Activated T-helper 2 cell treated with anti-CD3 and anti-CD28 coated beads, Interferon-gamma antibody, Interleukin-2, Interleukin-4, amounts not matched to agents 10 μg/mL and 5 μg/mL and 100 μg/mL, durations not matched to agents 14 hours and 24 hours and 36 hours (primary cell): ENCODE measurements at places on chromosomes 5 and 9. TPM values are rescaled to one million over a fixed set of nuclear protein-coding genes. Genes with fewer than 3 reads are reported as not detected.

DNA sequence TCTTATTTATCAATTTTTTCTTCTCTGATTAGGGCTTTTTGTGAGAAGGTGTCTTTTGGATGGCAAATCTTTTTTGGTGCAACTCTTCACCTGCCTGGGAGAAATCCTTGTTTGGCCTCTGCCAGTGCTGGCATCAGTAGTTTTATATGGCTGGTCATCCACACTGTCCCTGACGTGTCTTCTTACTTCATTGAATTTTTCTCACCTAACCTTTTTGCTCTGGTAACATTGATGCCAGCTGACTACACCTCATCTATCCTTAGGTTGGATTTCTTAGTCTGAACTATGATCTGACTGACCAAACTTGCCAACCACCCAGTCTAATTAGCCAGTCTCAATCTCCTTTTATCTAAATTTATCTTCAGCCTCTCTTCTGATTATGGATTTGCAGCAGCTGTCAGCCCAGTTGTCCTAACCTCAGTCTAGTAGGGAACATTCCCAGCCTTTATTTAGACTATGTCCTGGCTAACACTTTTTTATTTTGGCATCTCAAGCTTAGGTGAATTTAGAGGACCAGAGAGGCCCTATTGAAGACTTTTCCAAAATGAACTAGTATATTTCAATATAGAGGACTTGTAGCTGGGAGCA lies 10.6 kb upstream of the TMEM38B start:
- H3K27me3 ChIP-seq = peaks cover 15% of the 10 kb centered on the region
- H3K27ac ChIP-seq = no peak overlapping the region
- no peaks in the 10 kb centered on the region for H3K4me1 ChIP-seq
- no peak overlapping the region for H3K4me3 ChIP-seq
- H3K36me3 ChIP-seq = no peaks in the 10 kb centered on the region

Gene RAB24
- total RNA-seq = 17.7 and 19.0 TPM in 2 replicates

GRCh38 chr9:136534366-136534765 lies 11.5 kb downstream of the NOTCH1 start:
- H3K27ac ChIP-seq = peak overlapping the region; percentile 90
- H3K4me1 ChIP-seq = peaks cover 34% of the 10 kb centered on the region
- DNase-seq = no peak
- H3K27me3 ChIP-seq = no peaks in the 10 kb centered on the region

DNA sequence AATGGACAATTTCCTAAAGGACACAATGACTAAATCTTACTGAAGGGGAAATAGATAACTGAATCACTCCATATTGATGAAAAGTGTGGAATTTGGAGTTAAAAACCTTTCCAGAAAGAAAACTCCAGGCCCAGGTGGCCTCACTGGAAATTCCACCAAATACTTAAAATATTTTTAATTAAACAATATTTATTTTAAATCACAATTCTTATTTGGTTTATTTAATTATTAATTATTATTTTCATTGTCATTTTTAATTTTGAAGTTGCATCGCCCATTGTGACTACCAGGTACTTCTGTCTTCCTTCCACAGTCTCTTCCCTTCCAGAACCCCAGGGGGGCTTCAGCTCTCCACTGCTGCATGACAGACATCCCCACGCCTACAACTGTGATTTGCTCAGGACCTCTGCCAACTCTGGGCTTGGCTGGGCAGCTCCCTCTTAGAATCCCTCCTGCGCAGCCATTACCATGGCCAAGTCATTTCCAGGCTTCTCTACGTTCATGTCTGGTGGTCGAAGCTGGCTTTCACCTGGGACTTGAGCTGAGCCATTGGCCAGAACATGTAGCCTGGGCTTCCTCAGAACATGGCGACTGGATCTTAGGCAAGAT lies 16.4 kb upstream of the GADD45G start:
- no peaks in the 10 kb centered on the region for H3K36me3 ChIP-seq
- H3K4me1 ChIP-seq = peaks cover 1% of the 10 kb centered on the region
- H3K27me3 ChIP-seq = peaks cover 63% of the 10 kb centered on the region
- H3K4me3 ChIP-seq = no peak overlapping the region
- no peak overlapping the region for H3K27ac ChIP-seq

Gene FUT7
- 0.21 TPM in 1 of 2 replicates, not detected in the other for total RNA-seq

DNA sequence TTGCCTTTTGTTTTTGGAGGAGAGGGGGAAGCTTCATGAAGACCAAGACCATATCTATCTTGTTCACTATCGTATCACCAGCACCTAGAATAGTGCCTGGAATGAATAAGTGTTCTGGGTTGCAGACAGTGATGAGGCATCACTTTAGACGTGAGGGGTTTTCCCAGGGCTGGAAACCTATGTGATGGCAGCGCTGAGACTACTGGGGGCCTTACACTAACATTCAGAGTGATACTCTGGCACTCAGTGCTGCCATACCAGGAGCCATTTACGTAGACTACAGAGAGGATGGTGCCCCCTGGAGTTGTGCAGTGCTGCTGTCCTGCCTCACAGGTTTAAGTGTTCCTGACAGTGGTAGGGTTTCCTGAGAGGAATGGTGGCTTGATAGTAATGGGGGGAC lies 6.9 kb downstream of the CCL19 start:
- DNase-seq = no peak
- no peak overlapping the region for H3K27ac ChIP-seq
- H3K36me3 ChIP-seq = peaks cover 4% of the 10 kb centered on the region
- peaks cover 2% of the 10 kb centered on the region for H3K4me1 ChIP-seq
- no peak overlapping the region for H3K4me3 ChIP-seq

DNA sequence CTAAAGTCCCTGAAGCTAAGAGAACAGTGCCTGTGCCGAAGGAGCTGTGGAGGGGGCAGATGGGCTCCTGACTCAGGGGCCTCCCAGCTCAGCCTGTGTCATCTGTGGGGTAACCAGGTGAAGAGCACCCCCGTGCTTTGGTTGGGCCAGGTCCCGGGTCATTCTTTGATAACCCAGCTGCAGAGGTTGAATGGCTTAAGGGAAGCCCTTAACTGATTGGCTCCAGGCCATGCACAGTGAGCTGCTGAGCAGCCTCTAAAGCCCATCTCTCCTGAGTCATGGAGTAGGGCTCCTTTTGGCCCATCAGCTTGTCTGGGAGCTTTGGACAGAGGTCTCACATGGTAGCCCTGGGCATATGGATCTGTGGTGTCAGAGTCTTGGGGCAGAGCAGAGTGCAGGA lies 28.7 kb downstream of the COL27A1 start:
- H3K36me3 ChIP-seq = no peaks in the 10 kb centered on the region
- no peak for DNase-seq
- no peak overlapping the region for H3K27ac ChIP-seq
- H3K4me3 ChIP-seq = no peak overlapping the region
- H3K4me1 ChIP-seq = no peaks in the 10 kb centered on the region

DNA sequence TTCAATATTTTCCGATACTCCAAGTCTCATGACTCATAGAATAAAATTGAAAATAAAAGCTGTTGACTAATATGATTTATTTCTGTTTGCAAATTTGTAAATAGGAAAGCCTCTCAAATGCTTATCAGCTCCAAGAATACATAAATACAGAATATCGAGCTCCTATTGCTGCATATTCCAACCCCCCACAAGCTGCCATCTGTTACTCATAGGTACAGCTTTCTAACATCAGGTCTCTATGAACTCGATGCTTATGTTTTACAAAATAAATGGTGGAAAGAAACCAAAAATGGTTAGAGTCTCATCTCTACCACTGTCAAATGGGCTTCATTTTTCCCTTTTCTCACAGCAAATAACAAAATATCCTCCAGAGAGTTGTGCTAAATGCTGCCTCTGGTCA lies 631.6 kb upstream of the CDH18 start:
- no peaks in the 10 kb centered on the region for H3K4me1 ChIP-seq
- no peak overlapping the region for H3K4me3 ChIP-seq
- no peaks in the 10 kb centered on the region for H3K27me3 ChIP-seq
- no peaks in the 10 kb centered on the region for H3K36me3 ChIP-seq
- DNase-seq = no peak

DNA sequence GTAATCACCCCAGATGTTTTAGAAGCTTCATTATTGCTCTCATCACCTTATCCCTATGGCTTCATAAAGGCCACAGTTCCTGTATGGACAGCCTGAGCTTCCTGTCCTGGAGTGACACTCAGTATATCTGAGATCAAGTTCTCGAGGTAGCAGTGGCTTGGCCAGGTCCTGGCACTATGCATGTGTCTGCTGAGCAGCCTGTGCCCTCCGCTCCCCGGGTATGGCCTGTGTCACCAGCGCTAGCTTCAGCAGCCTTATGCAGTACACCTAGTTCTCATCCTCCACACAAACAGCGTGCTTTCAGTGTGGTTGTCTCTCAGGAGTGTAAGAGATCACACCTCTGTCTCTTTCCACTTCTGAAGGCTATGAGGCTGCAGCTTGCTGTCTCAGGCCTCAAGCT lies 514.7 kb downstream of the DIRAS2 start:
- H3K27ac ChIP-seq = no peak overlapping the region
- peaks cover 13% of the 10 kb centered on the region for H3K27me3 ChIP-seq
- H3K4me3 ChIP-seq = no peak overlapping the region
- no peak for DNase-seq
- H3K36me3 ChIP-seq = no peaks in the 10 kb centered on the region

Gene TLE1
- total RNA-seq = 0.14 and 0.41 TPM in 2 replicates

Gene MAP1B
- total RNA-seq = 0.32 and 0.57 TPM in 2 replicates

GRCh38 chr5:81021951-81022687 lies 62.0 kb downstream of the RASGRF2 start:
- no peak overlapping the region for H3K4me3 ChIP-seq
- H3K36me3 ChIP-seq = no peaks in the 10 kb centered on the region
- H3K27me3 ChIP-seq = no peaks in the 10 kb centered on the region
- H3K4me1 ChIP-seq = peaks cover 50% of the 10 kb centered on the region

Gene C5orf52
- 0.30 TPM in 1 of 2 replicates, not detected in the other for total RNA-seq

Gene DMRTA1
- not detected in 2 replicates for total RNA-seq

GRCh38 chr5:139692679-139693308 lies 44.6 kb downstream of the CXXC5 start:
- H3K27me3 ChIP-seq = peaks cover 20% of the 10 kb centered on the region
- no peak overlapping the region for H3K27ac ChIP-seq
- no peaks in the 10 kb centered on the region for H3K36me3 ChIP-seq
- no peak for DNase-seq
- no peak overlapping the region for H3K4me3 ChIP-seq
- peaks cover 6% of the 10 kb centered on the region for H3K4me1 ChIP-seq

DNA sequence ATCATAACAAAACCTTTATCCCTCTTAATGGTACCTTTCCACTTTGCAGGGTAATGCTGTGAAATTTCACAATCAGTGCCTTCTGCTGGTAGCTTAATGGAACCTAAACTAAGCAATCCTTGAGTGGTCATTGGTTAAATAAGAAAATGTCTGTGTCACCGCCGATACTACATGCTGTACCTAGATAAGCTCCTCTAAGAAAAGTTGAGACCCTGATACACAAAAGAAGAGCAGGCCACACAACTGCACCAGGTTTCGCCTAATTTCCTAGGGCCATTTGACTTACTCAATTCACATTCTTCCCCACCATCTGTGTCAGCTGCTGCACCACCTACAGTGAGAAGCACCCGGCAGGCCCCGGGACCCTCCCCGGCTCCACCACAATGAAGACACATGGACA lies 9.0 kb upstream of the EDF1 start:
- no peak overlapping the region for H3K27ac ChIP-seq
- no peaks in the 10 kb centered on the region for H3K27me3 ChIP-seq
- H3K4me3 ChIP-seq = no peak overlapping the region
- no peak for DNase-seq
- H3K36me3 ChIP-seq = no peaks in the 10 kb centered on the region

- no peak overlapping the region for H3K27ac ChIP-seq
- H3K4me1 ChIP-seq = peaks cover 6% of the 10 kb centered on the region
- no peak for DNase-seq
- no peaks in the 10 kb centered on the region for H3K36me3 ChIP-seq
- H3K27me3 ChIP-seq = peaks cover 8% of the 10 kb centered on the region
These were observed 400.0 kb downstream of the KIAA0825 start for GRCh38 chr5:94218374-94218773.

DNA sequence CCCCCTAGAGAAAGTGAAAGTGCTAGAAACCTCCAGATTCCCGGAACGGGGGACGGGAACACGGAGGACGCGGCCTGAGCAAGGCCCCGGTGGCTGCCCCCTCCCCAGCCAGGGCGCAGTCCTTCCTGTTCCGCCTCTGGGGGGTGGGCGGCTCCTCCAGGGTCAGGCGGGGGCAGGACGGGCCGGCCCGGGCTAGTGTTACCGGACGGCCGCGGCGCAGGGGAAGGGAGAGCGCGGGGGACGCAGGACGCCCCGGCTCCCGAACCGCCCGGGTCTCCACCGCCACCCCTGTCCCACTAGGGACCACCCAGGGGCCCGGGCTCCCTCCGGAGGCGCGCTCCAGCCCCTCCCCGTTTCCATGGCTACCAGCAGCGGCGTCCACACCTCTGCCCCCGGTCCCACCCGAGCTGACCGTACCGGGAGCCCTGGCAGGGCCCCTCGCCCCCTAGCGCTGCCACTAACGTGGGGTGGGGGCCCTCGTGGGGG lies 579 bp downstream of the SLC12A7 start:
- H3K36me3 ChIP-seq = peaks cover 11% of the 10 kb centered on the region
- no peak for DNase-seq
- peaks cover 33% of the 10 kb centered on the region for H3K4me1 ChIP-seq
- H3K27me3 ChIP-seq = no peaks in the 10 kb centered on the region
- peak overlapping the region; percentile 89 for H3K4me3 ChIP-seq

DNA sequence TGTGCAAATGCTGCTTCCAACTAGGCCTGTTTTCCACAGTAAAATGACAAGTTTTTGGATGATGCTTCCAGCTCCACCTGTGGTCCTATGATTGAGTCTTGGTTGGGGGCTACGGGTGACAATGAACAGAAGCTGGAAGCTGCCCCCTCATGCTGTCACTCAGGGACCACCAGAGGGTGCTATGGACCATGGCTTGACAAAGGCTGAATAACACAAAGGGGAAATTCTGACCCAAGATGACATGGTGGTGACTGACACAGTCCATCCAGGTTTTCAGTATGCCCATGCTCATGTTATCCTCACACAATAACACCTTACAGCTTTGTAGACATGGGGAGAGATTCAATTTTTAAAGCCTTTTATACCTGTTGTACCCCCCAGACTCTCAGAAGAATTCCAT lies 23.9 kb upstream of the SAP30L start:
- H3K4me3 ChIP-seq = no peak overlapping the region
- no peaks in the 10 kb centered on the region for H3K27me3 ChIP-seq
- no peak for DNase-seq

DNA sequence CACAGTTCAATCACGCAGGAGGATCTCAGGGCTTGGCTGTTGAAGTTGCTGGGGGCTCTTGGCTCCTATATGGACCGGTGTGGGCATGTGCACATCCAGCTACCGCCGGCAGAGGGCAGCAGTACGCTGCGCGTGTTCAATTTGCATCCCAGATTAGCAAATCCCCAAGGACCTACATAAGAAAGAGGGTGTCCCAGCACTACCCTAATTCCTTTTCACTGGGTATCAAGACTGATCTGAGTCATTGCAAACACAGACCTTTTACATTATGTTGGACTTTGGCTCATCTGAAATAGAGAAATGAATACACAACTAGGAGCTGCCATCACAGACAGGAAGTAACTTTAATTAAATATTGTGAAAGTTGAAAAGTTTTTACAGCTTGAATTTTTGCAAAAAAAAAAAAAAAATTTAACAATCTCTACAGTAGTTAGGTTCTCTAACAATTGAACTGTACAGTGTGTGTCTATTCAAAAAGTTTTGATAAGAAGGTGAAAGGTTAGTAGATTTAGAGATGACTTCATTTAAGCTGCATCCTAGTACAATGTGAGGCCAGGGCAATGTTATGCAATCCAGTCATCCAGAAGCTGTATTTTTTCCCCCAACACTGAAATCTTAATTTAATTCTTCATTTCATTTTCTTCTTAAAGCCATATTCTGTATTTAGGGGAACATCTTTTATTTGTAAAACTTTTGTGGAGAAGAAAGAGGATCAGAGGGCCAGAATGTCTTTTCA lies 404.0 kb downstream of the EBF1 start:
- peak; percentile 41 for DNase-seq
- no peaks in the 10 kb centered on the region for H3K36me3 ChIP-seq
- H3K4me1 ChIP-seq = peaks cover 2% of the 10 kb centered on the region

GRCh38 chr5:111606194-111606593 lies 93.9 kb upstream of the STARD4 start:
- peaks cover 11% of the 10 kb centered on the region for H3K27me3 ChIP-seq
- H3K27ac ChIP-seq = no peak overlapping the region
- H3K36me3 ChIP-seq = no peaks in the 10 kb centered on the region
- H3K4me1 ChIP-seq = no peaks in the 10 kb centered on the region
- H3K4me3 ChIP-seq = no peak overlapping the region
